ENCODE measurements at places on chromosomes 6 and 20.
A peak's percentile ranks its signal among the peaks of the same experiment; 100 is the strongest.

DNA sequence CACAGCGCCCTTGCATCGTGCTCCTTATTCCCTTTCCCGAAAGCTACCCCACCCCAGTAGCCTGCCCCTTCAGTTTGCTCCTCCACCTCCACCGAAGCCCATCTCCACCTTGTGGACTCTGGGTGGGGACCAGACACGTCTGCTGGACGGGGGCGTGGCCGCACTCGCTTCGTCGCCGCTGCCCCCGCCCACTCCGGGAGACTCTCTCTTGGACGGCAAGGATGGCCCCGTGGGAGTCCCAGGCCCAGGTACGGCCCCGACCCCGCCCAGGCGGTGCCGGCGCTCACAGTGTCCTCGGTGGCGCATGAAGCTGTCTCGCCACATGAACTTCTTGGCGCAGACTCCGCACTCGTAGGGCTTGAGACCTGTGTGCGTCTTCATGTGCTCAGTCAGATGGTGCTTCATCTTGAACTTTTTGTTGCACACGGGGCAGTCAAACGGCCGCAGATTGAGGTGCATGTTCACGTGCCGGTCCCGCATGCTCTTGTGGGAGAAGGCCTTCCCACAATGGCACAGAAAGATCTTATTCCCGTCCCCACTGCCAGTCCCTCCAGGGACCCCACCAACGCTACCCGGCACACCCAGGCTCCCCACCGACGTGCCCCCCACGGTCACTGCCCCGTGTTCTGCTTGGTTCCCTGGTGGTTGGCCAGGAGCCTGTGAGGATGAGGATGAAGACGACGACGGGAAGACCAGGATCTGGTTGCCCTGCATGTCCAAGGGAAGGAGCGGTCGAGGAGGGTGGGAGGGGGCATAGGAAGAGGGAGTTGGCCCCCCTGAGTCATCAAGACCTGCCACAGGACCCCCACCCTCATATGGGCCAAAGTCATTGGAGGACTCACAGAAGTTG is 1.3 kb upstream of the TAPBP start:
- DNase-seq, result peak; percentile 32

DNA sequence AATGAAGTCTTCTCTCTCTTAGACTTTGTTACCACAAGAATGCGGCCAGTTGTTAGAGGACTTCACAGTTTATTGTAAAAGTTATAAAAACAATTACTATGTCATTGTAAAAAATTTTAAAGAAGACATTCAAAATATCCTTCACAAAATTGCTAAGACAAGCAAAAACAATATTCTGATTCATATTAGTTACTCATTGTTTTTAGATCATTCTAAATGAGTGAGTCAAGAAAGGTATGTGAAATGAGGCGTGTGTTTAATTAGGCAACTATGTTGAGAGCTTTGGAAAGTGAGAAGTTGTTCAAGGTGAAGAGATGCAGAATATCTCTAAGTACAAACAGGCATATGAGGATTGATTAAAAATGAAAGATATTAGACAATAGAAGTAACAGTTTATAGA is 875.3 kb downstream of the EYS start:
- DNase-seq, result no peak

DNA sequence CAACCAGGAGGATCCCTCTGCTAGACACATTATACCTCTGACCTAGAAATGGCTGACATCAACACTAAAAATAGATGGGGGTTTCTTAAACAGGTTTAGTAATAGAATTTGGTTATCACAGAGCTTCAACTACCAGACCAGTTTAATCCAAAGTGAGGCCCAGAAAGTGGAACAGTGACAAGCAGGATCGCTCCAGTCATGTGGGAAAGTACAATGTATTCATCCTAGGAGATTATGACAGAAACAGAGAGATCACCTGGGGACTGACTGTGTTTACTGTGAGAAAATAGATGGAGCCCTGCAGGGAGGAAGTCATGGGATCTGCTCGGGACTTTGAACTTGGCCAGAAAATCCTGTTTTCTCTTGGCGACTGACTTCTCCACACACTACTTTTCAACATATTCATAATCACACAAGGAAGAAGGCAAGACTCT is 238.7 kb upstream of the SOX4 start:
- DNase-seq, result no peak

DNA sequence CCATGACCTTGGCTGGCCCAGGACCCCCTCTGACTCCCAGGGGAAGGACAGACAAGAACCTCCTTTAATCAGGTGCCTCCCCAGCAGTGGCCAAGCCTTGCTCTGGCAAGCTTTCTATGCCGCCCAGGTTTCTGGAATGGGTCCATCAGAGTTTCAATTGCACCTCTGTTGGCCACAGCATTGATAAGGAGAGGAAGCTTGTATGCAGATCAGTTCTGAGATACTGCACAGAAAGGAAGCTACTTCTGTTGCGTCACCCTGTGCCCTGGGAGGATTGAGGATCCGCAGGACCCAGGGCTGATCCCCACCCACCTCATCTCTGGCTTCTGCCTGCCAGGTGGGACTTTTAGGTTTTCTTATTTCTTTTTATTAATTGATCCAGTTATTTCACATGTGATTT is 167.2 kb downstream of the TFAP2C start:
- no peak for DNase-seq

GRCh38 chr6:79506251-79506650 is 31.0 kb downstream of the LCA5 start:
- no peak for DNase-seq

DNA sequence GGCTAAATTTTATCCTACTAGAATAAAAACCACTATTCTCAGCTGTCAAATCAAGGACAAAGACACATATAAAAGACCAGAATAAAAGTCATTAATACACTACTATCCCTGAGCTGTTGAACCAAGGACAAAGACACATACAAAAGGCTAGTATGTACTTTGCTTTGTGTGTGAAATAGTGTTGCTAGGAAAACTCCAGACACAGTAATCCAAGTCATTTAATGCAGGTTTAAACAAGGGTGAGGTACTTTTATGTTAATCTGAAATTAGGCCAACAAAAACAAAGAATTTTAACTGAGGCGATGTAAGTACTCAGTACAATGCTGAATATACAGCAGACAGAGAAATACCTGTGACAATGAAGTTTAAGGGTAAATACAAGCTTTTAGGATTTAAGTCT is 18.9 kb downstream of the GCLC start:
- no peak for DNase-seq

GRCh38 chr6:43853066-43853650 is 83.1 kb downstream of the VEGFA start:
- DNase-seq, result no peak

Measured in left lung (tissue), 14 donors.